Activated T-cell treated with anti-CD3 and anti-CD28 coated beads, Interleukin-2, amount 50 U/mL, for 4 hours (primary cell): ENCODE measurements at places on chromosomes 7 and 10. TPM values are rescaled to one million over a fixed set of nuclear protein-coding genes. Genes with fewer than 3 reads are reported as not detected.

Gene TCAF2
- total RNA-seq, result 21.9 TPM

Gene ASAH2
- 7.7 TPM for total RNA-seq

Gene C10orf143
- 4.5 TPM for total RNA-seq

Gene TAF5
- 9.6 TPM for total RNA-seq

Gene RBP4
- 0.98 TPM for total RNA-seq

Gene AGBL3
- 2.1 TPM for total RNA-seq

Gene SYCE1
- total RNA-seq, result 0.46 TPM

Gene SLC39A12
- not detected for total RNA-seq

Gene RBM20
- not detected for total RNA-seq

Gene SLC26A3
- total RNA-seq, result 0.37 TPM

Gene EMX2
- total RNA-seq, result not detected

Gene AKR1C4
- not detected for total RNA-seq

Gene SEMA3C
- total RNA-seq, result 0.13 TPM

Gene VPS37D
- total RNA-seq, result 0.25 TPM

Gene AKR1B15
- total RNA-seq, result not detected

Gene EDRF1
- total RNA-seq, result 25.4 TPM

Gene HKDC1
- total RNA-seq, result not detected

Gene CRHR2
- total RNA-seq, result not detected

Gene GDF10
- 0.43 TPM for total RNA-seq

Gene APBB1IP
- 40.6 TPM for total RNA-seq

Gene TAS2R4
- total RNA-seq, result 0.20 TPM

Gene PDZD7
- total RNA-seq, result not detected

Gene MPP7
- total RNA-seq, result 2.9 TPM

Gene IDI2
- not detected for total RNA-seq

Gene CCL26
- total RNA-seq, result not detected

Gene PLEKHS1
- not detected for total RNA-seq

Gene INA
- total RNA-seq, result 0.27 TPM

Gene LIPJ
- not detected for total RNA-seq
